ENCODE measurements at places on chromosomes 1 and 21. TPM values are rescaled to one million over a fixed set of nuclear protein-coding genes. Genes with fewer than 3 reads are reported as not detected.

GRCh38 chr1:115423776-115424175, 85.7 kb upstream of the NGF start:
- H3K27ac ChIP-seq: no peak overlapping the region
- DNase-seq: no peak
- H3K27me3 ChIP-seq: no peaks in the 10 kb centered on the region
- H3K4me1 ChIP-seq: no peaks in the 10 kb centered on the region

- no peaks in the 10 kb centered on the region for H3K4me1 ChIP-seq
- DNase-seq: no peak
- H3K4me3 ChIP-seq: no peak overlapping the region
- no peak overlapping the region for H3K27ac ChIP-seq
Measured at GRCh38 chr1:59827055-59827643, 12.4 kb downstream of the HOOK1 start.

DNA sequence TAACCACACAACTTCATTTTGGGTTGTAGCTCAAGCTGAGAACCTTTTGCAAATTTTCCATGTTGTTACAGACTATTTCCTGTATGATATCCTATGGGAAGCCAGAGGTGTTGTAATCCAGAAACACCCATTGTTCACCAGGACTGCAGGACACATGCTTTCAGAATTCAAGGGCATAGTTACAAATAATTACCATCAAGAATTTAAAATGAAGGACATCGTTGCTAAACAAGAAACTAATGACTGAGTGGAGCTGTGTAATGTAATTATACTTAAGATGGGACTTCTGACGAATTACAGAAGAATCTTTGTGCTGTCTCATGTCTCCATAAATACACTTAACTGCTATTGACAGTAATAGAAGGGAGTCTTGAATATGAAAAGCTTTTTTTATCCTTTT, 47.6 kb upstream of the HOOK1 start:
- H3K27ac ChIP-seq: no peak overlapping the region
- no peak overlapping the region for H3K4me3 ChIP-seq

- peaks cover 10% of the 10 kb centered on the region for H3K4me1 ChIP-seq
- no peaks in the 10 kb centered on the region for H3K36me3 ChIP-seq
- no peak overlapping the region for H3K27ac ChIP-seq
- H3K27me3 ChIP-seq: no peaks in the 10 kb centered on the region
- no peak overlapping the region for H3K4me3 ChIP-seq
Measured at GRCh38 chr1:236502579-236502971, 21.2 kb upstream of the LGALS8 start.

- no peaks in the 10 kb centered on the region for H3K4me1 ChIP-seq
- no peaks in the 10 kb centered on the region for H3K27me3 ChIP-seq
- H3K4me3 ChIP-seq: no peak overlapping the region
- peaks cover 11% of the 10 kb centered on the region for H3K36me3 ChIP-seq
- H3K27ac ChIP-seq: no peak overlapping the region
Measured at GRCh38 chr1:1666526-1666925, 7.7 kb upstream of the CDK11B start.

OR14A16 gene
- total RNA-seq: not detected
